ENCODE measurements at places on chromosomes 13 and 19.
A peak's percentile ranks its signal among the peaks of the same experiment; 100 is the strongest.

- DNase-seq, result no peak
Measured at GRCh38 chr19:6103217-6103644, 7.1 kb downstream of the RFX2 start.

- no peak for DNase-seq
Measured at GRCh38 chr19:8334458-8335342, 8.4 kb downstream of the KANK3 start.

DNA sequence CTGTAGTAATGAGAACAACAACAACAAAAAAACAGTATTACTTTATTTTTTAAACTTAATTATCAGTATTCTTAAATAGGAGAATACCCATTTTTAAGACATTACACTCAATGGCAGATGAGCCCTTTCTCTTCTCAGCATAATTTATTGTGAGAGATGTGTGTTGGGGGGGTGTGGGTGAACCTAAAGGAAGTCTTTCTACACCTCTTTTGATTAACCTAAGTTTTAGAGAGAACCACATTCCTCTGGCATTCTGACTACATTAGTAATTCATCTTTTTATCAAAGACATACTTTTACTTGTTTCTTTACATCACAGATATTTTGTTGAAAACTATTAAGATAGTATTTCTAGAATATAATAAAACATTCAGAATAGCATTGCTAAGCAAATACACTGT, 890.9 kb downstream of the PCDH9 start:
- DNase-seq, result no peak

DNA sequence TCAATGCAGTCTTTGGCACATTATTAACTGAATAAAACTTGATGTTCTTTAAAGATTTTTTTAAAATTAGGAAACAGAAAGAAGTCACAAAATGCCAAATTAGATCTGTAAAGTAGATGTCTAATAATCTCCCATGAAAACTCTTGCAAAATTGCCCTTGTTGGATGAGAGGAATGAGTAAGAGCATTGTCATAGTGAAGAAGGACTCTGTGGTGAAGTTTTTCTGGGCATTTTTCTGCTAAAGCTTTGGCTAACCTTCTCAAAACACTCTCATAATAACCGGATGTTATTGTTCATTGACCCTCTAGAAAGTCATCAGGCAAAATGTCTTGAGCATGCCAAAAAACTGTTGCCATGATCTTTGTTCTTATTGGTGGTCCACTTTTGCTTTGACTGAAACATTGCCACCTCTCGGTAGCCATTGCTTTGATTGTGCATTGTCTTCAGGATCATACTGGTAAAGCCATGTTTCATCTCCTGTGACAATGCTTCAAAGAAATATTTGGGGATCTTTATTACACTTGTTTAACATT, 549.3 kb downstream of the LIG4 start:
- DNase-seq, result no peak

DNA sequence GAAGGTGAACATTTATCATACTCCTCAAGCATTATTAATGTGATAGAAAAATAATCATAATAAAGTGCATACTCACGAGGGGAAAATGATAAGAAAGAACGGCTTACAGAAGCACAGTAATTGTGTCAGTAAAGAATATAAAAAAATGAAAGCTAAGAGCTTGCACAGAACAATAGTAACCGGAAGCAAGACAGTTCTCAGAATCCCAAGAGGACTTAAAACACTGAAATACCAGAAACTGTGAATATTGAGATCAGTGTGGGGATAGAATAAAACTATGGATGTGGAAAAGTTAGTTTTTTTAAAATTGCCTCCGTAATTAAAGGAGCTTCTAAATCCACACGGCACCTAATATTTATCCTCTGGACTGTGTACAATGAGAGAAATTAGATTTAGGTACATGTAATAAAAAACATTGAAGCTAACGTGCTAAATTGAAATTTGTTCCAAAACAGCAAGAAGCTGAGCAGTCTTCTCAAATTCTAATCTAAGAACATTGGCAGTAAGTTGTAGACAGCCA, 482.7 kb downstream of the SLITRK6 start:
- no peak for DNase-seq

DNA sequence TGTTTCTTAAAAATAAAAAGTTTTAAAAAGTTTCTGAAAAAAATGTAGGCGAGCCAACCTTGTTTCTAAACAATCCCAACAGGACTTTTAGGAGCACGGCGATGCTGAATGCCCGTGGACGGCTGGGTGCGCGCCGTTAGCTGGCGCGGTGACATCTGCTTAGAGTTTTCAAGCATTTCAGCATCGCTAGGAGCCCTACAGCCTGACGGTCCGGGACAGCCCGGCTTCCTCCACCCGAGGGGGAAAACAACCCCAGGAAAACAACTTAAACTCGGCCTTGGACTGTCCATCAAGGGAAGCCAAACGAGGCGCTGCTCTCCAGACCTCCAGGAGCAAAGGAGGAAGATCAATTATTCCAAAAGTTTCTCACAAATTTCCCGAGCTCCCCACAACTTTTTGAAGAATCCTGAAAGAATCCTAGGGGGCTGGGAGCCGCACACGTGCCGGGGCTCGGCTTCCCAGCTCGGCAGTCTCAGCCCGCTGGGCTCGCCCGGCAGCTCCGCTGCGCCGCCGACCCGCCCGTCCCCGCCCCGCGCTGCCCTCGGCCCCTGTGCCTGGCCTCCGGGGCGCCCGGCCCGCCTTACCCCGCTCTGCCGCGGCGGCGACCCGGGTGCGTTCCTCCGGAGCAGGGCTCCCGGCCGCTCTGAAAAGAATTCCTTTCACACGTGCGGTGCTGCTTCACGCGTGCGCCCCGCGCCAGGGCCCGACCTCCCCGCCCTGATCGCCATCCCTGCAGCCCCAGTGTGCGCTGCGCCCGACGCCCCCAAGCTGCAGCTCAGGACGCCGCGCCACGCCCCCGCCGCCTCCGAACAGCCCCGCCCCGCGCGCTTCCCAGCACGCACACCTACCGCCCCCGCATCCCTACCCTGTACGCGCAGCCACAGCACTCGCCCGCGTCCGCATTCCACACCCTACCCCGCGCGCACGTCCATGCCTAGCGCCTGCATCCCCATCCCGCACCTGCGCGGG, at the start of gene GJA3:
Gene GJA3, minus strand, starts transcription at position 747 of the 969 bp plus-strand sequence. CDS start 17,764 bp downstream, outside the sequence.
- peak; percentile 34 for DNase-seq

- DNase-seq, result peak; percentile 26
Measured at GRCh38 chr19:34639491-34640085, 37.4 kb downstream of the SCGB2B2 start.

DNA sequence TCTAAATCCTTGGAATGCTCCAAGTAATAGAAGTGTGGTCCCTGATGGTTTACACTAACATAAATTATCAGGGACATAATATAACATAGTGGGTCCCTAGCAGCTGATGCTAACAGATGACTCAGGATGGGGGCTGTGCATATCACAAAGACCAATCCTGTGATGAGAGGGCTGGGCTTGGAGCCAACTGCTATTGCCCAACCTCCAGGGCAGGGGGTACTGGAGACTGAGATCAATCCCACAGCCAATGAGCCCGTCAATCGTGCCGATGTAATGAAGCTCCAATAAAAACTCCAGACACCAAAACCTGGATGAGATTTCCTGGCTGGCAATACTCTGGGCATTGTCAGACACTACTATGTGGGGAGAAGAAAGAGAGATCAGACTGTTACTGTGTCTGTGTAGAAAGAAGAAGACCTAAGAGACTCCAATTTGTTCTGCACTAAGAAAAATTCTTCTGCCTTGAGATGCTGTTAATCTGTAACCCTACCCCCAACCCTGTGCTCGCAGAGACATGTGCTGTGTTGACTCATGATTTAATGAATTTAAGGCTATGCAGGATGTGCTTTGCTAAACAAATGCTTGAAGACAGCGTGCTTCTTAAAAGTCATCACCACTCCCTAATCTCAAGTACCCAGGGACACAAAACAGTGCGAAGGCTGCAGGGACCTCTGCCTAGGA, 33.4 kb downstream of the ABCC4 start:
- DNase-seq, result no peak

- no peak for DNase-seq
Measured at GRCh38 chr13:28355822-28356371, 139.0 kb downstream of the FLT1 start.

DNA sequence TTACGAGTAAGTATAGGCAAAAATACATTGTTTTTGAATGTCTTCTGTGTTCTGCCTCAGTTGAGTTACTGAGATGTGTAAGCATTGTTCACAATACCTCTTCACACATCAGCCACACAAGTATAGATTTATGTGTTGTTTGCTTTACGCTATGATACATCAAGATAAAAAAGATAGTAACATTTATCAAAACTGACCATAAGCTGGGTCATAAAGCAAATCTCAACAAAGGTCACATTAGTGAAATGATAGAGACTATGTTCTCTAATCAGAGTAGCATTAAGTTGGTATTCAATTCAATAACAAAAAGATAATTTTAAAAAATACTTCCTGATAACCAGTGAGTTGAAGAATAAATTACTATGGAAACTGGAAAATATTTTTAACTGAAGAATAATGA, 127.5 kb downstream of the ZAR1L start:
- DNase-seq, result no peak

DNA sequence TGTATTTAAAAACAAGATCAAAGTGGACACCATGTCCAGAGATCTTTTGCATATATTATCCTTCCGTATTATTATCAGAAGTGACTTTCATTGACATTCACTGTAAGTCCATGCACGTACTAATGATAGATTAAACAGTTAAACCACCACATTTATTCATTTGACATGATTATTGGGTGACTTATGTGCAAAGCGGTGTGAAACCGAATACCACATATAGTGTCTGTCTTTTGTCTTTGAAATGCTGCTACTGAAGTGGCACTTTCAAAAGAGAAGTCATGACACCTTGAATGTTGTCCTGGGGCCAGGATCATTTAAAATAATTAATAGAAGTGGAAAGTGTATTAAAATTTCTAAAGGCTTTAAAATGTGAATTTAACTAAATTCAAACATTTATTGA, 100.1 kb downstream of the ERCC5 start:
- no peak for DNase-seq

- no peak for DNase-seq
Measured at GRCh38 chr13:113771709-113772331, 12.8 kb downstream of the TMEM255B start.

GRCh38 chr13:109166804-109167203, 537.4 kb downstream of the MYO16 start:
- DNase-seq, result no peak

GRCh38 chr13:50357586-50358118, 342.4 kb downstream of the KCNRG start:
- DNase-seq, result no peak

- DNase-seq, result no peak
Measured at GRCh38 chr19:47714339-47714738, 1.1 kb downstream of the EHD2 start.

All from activated T-helper 9 cell treated with anti-CD3 and anti-CD28 coated beads, Interleukin-2, amount 50 U/mL, for 16 hours (primary cell).